DMS79 (cell line): ENCODE measurements at places on chromosomes 5 and 9.

GRCh38 chr5:72387985-72388384 is 67.8 kb downstream of the PTCD2 start:
- no peak for DNase-seq

DNA sequence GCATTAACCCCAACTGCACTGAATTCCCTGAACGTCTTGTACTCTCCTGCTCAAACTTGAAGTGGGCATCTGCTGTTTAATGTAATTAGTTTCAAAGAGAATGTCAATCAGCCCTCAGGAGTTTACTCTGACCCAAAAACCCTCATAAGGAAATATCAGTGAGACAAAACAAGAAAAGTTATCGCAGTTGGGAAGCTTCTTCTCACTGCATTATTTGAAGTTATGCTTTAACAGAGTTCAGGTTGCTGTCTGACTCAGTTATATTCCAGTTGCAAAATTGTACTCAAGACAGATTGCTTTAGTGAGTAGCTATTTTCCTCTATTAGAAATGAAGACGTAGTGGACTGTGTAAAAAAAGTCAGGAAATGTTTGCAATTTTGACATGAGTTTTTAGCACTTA is 52.1 kb downstream of the PPIC start:
- no peak for DNase-seq

DNA sequence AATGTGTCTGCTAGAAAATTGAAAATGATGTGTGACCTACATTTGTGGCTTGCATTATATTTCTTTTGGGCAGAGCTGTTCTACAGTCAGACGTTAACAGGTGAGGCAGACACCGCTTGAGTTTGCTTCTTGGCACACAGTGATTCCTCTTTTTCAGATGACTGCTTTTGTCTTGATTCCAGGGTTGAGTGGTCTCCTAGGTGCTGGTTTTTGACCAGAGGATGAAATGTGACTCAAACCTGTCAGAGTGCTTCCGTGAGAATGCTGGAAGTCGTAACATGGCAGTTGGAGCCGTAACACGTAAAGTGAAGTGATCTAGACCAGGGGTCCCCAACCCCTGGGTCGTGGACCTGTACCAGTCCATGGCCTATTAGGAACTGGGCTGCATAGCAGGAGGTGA is 28.3 kb upstream of the NDFIP1 start:
- DNase-seq = peak; percentile 82

DNA sequence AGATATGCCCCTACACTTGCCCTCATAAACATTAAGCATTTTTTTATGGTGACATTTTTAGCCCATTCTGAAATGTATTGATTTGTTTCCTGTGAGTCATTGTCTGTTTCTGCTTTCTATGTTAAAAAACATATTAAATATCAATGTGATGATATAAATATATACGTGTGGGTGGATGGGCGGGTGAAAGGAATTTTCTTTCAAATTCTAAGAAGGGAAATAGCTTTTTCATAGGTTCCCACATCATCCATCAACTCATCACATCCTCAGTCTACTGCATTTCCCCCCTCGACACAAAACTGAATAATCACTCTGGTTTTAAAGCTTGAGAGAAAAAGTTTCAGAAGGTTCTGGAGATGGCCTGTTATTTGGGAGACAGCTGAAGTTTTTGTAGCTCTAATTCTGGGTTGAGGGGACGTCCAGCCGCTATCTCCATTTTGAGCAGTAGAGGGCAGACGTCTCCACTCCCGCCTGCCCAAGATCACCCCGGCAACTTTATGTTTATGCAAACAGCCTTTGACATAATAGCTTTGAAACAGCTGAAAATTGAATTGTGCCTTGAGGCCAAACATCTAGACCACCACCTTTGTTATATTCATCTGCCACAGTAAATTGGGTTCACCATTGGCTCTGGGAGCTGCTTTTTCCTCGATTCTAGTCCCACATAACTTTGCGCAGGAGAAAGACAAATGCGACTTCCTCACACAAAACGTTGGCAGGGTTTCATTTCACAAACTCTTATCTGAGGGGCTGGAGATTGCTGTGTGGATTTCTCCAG is 216.2 kb upstream of the CLINT1 start:
- peak; percentile 0 for DNase-seq

- DNase-seq = no peak
Measured at GRCh38 chr5:172971482-172971881, 12.1 kb upstream of the ATP6V0E1 start.

- no peak for DNase-seq
Measured at GRCh38 chr5:1736889-1737711, 62.5 kb downstream of the MRPL36 start.

- no peak for DNase-seq
Measured at GRCh38 chr5:15604986-15605385, 105.0 kb downstream of the FBXL7 start.

DNA sequence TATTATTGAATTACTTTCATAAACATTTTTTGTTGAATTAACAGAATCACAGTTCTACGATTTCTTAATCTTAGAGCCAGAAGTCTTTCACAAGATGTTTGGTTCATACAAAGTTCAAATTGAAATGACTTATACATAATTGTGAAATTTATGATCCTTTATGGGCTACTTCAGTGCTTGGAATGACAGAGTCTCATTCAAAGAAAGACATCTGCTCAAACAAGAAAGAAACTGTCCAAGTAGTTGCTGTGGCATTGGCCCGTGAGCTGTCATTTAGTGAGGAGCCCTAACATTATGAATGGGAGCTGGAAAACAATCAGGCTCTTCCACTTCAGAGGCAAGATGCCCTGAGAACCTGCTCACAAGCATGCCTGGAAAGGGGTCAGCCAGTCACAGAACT is 63.4 kb downstream of the AUH start:
- DNase-seq = no peak

DNA sequence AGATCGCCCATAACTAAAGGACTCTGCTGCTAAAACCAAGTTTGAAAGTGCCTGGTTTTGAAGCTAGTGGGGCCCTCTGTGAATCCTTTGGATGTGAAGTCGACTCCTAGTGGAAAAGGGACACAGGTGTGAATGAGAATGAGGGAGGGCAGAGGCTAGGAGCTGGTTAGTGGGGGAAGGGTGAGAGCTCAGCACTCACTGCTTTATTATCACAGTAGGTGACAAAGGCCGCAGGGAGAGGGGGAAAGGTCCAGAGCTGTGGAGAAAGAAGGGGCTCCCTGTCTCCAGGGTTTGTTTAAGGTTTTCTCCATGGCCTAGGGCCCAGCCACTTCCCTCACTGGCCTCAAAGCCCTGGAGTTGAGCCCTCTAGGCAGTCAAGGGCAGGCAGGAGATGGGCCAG is 3.5 kb downstream of the HDHD3 start:
- DNase-seq = no peak

- no peak for DNase-seq
Measured at GRCh38 chr9:123609844-123610243, 253.8 kb downstream of the CRB2 start.

GRCh38 chr9:78291240-78291925 is 5.5 kb upstream of the PSAT1 start:
- DNase-seq = no peak

GRCh38 chr9:122918310-122918709 is 5.2 kb upstream of the ZBTB6 start:
- DNase-seq = no peak

- no peak for DNase-seq
Measured at GRCh38 chr9:92181296-92181695, 66.1 kb upstream of the SPTLC1 start.

- peak; percentile 26 for DNase-seq
Measured at GRCh38 chr9:111298731-111299598, 31.1 kb downstream of the OR2K2 start.

DNA sequence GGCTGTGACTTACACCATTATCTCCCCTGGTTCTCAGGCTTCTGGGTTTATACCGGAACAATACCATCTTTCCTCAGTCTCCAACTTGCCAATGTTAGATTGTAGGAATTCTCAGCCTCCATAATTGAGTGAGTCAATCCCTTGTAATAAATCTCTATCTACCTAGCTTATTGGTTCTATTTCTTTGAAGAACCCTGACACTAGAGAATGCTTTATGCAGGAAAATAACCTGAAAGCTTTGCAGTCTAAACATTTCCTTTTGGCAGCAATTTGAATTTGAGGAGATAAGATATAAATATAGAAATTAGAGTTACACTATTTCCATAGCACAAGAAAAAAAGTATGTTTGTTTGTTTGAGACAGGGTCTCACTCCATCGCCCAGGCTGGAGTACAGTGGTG is 278.1 kb upstream of the CDH18 start:
- no peak for DNase-seq

DNA sequence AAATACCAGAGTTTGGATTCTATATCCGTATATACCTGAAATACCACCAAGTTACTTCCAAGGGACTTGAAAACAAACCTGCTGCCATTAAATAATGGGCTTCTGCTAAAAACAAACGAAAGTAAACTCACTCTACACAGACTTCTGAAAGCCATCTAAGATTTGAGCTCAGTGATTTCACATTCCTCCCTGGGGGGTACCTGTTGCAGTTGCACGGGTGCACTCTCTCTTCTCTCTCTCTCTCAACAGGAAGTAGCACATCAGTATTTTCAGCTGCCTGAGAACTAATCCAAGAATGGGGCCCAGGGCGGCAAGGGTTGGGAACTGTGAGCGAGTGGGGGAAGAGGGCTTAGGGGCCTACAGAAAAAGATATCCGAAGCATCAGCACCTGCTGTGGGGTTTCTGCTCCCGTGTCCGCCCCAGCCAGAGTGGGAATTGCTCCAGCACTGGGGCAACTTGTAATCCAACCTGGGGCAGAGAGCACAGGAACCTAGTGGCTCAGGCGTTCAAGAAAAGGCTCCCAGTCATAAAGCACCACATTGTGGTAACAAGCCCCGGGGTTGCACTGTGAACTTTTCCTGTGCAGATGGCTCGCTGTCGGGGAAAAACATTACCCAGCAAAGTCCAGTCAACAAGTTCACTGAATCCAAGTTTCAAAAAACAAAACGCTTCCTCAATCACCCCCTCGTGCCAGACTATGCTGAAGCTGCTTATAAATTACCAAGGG is 99.8 kb downstream of the EFNA5 start:
- DNase-seq = no peak

DNA sequence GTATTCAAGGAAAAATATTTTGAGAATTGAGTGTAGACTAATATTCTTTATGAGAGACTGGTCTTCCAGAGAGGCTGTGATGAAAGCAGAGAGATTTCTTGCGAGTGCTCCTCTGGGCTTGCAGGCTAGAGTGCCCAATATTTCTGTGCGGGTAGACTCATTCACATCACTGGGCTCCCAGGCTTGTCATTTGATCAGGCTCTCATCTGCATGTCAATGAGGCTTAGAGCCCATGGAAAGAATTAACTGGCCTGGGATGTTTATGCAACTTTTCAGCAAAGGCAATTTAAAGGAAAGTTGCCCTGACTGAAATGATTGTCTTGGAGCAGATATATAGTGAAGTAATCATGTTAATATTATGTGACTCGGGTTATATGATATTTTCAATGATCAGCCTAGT is 42.3 kb downstream of the SNCAIP start:
- DNase-seq = no peak

- DNase-seq = peak; percentile 43
Measured at GRCh38 chr5:141512390-141512910, 23.6 kb downstream of the PCDHGC5 start.

DNA sequence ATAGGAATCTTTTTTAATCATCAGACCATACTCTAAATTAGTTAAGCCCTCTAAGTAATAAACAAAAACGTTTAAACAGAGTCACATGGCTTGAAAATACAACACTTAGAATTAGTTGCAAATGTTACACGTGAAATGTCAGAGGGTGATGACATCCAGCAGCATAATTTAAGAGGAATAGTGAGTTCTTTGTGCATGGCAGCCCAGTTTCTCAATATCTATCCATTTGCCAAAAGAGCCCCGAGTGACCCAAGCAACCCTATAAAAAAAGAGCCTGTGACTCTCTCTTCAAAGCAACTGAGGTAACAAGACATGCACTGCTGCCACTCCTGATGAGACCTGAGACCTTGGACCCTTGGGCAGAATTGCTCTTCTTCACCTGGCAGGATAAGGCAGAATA is 96.9 kb upstream of the RASA1 start:
- DNase-seq = no peak

DNA sequence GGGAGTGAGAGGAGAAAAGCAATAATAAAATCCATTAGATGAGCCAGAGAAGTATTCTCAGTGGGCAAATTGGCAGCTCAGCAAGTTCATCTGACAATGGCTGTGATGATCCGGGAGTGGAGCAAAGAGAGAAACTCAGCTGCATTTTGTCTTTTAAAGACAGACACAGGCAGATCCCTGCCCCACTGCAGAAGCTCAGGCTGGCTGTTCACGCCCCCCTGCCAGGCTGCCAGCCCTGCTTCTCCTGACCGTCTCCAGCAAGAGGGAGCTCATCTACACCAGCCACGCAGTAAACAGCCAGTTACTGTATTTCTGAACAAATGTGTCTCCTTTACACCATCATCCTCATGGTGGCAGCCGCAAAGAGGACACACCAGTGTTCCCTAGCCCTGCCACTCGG is 114.3 kb upstream of the SARDH start:
- no peak for DNase-seq

DNA sequence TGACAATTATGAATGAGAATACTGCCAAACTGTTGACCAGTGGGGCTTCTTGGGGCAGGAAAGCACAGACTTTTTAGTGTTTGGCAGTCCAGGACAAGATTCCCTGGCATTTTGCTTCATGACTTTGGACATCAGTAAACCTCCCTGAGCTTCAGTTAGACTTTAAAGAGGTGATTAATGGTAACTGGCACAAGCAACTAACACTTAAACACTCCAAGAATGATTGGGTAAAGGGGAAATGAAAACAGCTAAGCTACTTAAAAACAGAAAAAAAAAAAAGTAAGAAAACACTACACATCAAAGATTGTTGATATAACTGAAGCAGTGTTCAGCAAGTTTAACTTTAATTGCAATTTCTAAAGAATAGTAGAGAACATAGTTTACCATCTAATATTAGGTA is 13.4 kb downstream of the PAIP1 start:
- peak; percentile 2 for DNase-seq
